ENCODE measurements at places on chromosomes 1 and 21. TPM values are rescaled to one million over a fixed set of nuclear protein-coding genes. Genes with fewer than 3 reads are reported as not detected.
A peak's percentile ranks its signal among the peaks of the same experiment; 100 is the strongest.

DNA sequence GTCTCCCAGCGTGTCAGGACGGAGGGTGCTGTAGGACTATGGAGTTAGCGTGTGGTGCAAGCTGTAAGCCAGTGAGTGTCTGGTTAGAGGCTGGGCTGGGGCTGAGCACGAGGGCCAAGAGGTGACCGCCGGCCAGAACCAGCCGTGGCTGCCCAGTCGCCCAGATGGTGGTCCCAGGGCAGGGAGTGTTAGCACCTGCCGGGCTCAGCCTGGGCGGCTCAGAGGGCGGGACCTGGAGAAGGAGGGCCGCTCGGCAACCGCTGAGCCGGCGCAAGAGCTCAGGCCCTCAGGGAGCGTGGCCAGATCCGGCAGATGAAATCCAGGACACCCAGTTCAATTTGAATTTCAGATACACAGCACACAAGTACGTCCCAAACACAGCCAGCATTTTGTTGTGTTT, 87.9 kb downstream of the PRDM16 start:
- H3K4me1 ChIP-seq: peaks cover 3% of the 10 kb centered on the region
- no peaks in the 10 kb centered on the region for H3K27me3 ChIP-seq
- no peaks in the 10 kb centered on the region for H3K36me3 ChIP-seq
- H3K4me3 ChIP-seq: no peak overlapping the region
- DNase-seq: peak; percentile 77
- H3K27ac ChIP-seq: no peak overlapping the region

Gene ZNF593OS
- polyA plus RNA-seq: not detected

GRCh38 chr1:111709986-111710385, 29.2 kb downstream of the INKA2 start:
- H3K36me3 ChIP-seq: peaks cover 35% of the 10 kb centered on the region
- H3K4me1 ChIP-seq: no peaks in the 10 kb centered on the region
- no peak overlapping the region for H3K4me3 ChIP-seq
- no peaks in the 10 kb centered on the region for H3K27me3 ChIP-seq

DNA sequence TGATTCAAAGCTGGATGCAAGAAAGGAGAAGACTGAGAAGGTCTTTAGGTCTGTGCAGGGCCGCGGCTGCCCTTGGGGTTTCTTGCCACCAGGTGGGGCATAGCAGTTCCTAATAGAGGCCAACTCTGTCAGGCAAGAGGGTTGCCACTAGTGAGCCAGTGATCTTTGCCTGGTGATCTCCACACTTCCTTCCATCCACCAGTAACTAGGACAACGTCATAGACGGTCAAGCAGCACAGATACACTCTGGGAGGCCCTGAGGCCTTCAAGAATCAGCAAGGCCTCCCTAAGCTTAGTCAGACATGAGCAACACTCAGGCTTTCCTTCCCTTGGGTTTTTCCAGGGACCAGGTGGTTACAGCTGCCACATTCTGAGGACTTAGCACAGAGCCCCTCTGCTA, 32.9 kb upstream of the ATP2B4 start:
- peaks cover 6% of the 10 kb centered on the region for H3K4me1 ChIP-seq
- no peak for DNase-seq
- no peaks in the 10 kb centered on the region for H3K27me3 ChIP-seq
- no peaks in the 10 kb centered on the region for H3K36me3 ChIP-seq
- no peak overlapping the region for H3K4me3 ChIP-seq

Gene CATSPERE
- 0.54 TPM for polyA plus RNA-seq

GRCh38 chr1:112253366-112253765, 142.6 kb upstream of the CTTNBP2NL start:
- H3K27ac ChIP-seq: no peak overlapping the region
- H3K36me3 ChIP-seq: no peaks in the 10 kb centered on the region
- H3K4me3 ChIP-seq: no peak overlapping the region
- peaks cover 11% of the 10 kb centered on the region for H3K4me1 ChIP-seq
- no peak for DNase-seq
